BJ (cell line): ENCODE measurements at places on chromosomes 2 and 18.
A peak's percentile ranks its signal among the peaks of the same experiment; 100 is the strongest.

- DNase-seq, result no peak
Observed at GRCh38 chr2:96097951-96098823, 18.2 kb downstream of the ADRA2B start.

DNA sequence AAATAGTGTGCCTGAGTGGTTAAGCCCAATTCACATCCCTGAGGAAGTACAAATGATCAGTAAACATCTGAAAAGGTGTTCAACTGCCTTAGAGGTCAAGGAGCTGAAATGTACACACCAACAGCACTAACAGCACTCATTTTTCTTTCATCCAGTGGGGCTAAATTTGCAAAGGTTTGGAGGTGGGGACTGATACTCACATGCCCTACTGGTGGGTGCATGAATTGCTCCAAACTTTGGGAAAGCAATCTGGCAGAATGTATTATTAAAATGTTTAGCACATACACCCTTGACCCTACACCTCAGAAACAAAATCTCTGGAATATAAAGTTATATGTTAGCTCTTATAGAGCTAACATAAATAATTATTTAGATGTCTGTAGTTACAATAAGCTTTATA lies 19.0 kb upstream of the FAM178B start:
- no peak for DNase-seq

DNA sequence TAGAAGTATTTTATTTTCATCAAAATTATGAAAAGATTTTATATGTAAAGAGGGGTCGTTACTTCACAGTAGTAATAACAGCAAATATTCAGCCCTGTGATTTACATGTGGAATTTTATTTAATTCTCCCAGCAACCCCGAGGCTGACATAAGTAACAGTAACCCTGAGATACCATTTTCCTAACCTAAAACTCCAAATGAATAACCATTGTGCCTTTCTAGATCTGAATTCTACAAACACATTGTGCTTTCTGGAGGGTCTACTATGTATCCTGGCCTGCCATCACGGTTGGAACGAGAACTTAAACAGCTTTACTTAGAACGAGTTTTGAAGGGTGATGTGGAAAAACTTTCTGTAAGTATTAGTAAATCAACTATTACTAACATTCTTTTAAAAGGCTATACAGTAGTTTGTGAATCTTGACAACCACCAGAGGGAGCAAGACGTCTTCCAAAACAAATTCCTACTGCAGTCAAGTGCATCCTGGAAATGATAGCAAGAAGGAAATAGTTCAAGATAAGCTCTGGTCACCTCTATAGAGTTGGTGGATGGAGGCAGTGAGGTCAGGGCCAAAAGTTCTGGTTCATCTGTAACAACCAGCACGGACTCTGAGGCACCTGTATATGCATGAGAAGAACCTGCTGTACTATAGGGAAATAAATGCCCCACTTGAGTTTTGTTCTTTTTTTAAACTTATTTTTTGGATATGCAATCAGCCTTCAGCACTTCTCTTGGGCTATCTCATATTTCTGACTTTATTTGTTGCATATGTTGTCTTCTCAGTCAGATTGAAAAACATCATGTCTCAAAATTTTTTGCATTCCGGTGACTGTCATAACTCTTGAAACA lies 37.4 kb downstream of the ACTR2 start:
- DNase-seq, result peak; percentile 32

DNA sequence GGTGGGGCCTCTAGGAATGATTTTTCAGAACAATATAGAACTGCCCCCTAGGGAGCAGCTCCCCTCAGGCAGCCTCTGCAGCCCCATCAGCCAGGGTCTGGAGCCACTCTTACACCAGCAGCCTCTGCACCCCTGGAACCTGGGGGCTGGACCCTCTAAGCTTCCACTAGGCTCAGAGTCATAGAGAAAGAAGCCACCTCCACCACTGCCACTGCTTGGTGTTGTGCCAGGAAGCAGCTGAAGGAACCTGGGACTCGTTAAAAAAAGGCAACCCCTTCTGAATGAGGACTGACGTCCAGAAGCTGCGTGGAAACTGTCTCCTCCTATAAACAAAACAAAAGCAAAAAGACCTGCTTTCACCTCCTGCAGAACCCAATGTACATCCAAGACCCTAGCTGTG lies 98.1 kb upstream of the HS6ST1 start:
- DNase-seq, result no peak

- no peak for DNase-seq
Observed at GRCh38 chr2:18262601-18263000, 297.9 kb downstream of the RDH14 start.

DNA sequence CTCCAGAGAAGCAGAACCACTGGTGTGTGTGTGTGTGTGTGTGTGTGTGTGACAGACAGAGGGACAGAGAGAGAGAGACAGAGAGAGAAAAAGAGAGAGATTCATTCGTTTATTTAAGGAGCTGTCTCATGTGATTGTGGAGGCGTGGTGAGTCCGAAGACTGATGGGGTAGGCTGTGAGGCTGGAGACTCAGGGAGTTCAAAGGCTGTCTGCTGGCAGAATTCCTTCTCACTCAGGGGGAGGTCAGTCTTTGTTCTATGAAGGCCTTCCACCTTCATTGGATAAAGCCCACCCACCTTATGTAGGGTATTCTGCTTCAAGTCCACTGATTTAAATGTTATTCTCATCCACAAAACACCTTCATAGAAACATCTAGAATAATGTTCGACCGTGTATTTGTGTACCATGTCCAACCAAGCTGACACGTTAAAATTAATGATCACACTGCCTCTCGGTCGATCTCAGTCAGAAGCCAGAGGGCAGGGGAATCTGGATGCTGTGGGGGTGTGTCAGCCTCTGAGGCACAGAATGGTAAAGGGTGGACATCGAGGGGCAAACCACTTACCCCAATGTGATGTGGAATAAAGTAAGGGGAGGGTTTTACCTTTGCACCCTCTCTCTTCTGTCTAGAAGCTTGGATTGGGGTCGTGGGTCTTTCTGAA lies 275.6 kb downstream of the SLC4A3 start:
- no peak for DNase-seq

GRCh38 chr2:171479154-171479814 lies 43.0 kb upstream of the CYBRD1 start:
- DNase-seq, result no peak

DNA sequence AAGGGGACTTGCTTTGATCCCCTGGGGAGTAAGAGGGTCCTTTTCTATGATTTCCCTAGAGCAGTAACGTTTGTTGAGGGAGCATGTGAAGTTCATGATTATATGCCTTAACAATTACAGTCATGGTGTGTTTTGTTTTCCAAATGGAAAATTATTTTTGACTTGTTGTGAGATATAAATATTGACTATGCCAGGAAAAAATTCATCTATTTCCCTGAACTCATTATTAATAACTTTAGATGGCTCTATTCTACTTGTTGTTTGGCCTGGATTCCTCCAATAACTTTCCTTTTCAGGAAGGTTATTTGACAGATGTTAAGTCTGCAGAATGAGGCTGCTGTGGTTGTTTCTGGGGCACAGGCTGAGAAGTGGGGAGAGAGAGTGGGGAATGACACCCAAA lies 72.1 kb upstream of the LMAN1 start:
- DNase-seq, result no peak

DNA sequence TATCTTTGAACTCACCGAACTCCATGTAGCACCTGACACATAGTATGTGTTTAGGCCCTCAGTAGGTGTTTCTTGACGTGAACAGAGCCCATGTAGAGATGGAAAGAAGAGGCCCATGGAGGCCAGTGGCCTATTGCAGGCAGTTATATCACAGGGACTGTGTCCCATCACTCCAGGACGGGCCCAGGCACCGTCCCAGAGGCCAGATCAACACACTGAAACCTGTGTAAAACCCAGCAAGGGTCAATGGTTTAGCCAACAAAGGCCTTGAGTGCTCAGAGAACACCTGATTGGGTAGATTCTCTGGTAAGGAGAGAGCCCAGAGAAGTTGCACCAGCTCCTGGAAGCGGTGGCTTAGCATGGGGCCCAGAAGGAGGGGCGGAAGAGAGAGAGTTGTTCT lies 82.8 kb downstream of the INHBB start:
- no peak for DNase-seq

GRCh38 chr2:231931481-231931915 lies 5.3 kb upstream of the NPPC start:
- DNase-seq, result no peak

DNA sequence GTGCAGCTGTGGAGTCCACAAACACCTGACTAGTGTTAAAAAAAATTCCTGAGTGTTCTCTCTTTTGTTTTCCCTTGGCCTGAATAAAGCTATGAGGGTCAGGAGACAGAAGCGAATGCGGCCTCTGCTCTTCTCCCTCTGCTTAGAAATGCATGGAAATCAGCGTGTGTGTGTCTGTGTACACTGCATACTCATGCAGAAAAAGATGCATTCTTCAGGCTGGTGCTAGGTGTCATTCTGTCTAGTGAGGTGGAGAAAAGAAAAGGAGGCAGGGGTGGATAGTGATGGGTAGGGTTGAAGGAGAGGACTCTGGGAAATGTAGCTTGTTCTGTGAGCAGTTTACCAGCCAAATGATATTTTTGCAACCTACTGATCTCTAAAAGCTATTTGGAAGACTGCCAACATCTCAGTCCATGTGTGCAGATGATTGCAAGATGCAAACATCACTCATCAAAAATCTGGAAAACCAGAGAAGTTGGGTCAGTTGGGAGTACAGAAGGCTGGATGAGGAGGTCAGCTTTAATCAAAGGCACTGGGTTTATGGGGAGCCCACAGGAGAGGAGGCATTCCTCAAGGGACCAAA lies 177.7 kb downstream of the INSIG2 start:
- no peak for DNase-seq

DNA sequence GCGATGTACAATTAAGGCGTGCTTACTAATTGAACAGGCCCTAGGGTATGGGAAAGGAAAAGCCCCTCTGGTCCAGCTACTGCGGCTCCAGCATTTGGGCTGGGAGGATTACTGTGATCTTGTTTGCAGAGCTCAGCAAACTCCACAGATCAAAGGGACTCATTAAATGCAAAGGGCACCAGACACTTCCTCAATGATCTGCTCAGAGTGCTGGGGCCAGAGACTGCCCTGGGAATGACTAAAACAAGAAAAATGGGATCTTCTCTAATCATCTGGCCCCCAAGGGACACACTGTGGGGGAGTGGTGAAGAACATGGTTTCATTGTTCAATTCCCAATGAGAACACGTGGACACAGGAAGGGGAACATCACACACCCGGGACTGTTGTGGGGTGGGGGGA lies 85.0 kb downstream of the MARCHF4 start:
- DNase-seq, result no peak

- no peak for DNase-seq
Observed at GRCh38 chr2:217783243-217783642, 219.6 kb downstream of the TNS1 start.
